ENCODE measurements at places on chromosomes 12 and 14.

GRCh38 chr12:65879878-65880277 lies 55.6 kb downstream of the HMGA2 start:
- DNase-seq = no peak

- DNase-seq = no peak
Measured at GRCh38 chr14:94054401-94054800, 26.6 kb downstream of the DDX24 start.

DNA sequence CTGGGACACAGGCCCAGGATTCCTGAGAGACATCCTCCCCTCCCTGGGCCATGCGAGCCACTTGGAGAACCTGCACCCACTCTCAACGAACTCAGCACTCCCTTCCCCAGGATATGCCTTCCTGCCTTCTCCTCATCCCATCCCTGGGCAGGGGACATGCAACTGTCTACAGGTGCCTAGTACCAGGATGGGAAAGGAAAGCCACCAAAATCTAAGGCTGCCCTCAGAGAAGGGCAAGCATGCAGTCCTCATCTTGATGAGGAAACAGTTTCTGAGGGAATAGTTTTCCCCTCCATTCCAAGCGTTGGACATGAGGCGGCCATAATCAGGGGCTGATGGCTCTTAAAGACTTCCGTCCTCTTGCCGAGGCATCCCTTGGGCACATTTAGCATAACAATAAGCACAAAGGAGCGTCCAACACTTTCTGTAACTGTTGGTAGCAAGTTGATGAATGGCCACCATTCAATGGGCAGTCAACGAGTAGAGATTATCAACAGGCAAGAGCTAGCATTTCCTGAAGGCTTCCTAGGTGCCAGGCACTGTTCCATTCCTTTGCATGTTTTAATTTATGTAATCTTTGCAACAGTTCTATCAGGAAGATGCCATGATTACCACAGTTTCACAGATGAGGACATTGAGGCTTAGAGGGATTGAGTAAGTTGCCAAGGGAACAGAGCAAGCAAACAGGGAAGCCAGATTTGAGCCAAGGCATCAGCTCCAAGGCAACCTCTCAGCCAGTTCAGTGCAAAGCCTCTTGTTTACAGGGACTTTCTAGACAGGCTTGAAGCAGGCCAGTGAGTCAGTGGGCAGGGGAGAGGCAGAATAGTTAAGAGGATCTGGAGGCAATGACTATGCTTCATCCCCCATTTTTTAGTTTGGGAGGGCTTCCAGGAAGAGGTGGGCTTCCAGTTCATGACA lies 105.1 kb downstream of the SINHCAF start:
- no peak for DNase-seq

- peak; percentile 78 for DNase-seq
Measured at GRCh38 chr14:105093431-105094192, 28.4 kb upstream of the GPR132 start.

GRCh38 chr14:58718226-58719205 lies 80.8 kb downstream of the DACT1 start:
- DNase-seq = no peak

GRCh38 chr14:21061347-21061668 lies 3.7 kb downstream of the RNASE8 start:
- DNase-seq = no peak

DNA sequence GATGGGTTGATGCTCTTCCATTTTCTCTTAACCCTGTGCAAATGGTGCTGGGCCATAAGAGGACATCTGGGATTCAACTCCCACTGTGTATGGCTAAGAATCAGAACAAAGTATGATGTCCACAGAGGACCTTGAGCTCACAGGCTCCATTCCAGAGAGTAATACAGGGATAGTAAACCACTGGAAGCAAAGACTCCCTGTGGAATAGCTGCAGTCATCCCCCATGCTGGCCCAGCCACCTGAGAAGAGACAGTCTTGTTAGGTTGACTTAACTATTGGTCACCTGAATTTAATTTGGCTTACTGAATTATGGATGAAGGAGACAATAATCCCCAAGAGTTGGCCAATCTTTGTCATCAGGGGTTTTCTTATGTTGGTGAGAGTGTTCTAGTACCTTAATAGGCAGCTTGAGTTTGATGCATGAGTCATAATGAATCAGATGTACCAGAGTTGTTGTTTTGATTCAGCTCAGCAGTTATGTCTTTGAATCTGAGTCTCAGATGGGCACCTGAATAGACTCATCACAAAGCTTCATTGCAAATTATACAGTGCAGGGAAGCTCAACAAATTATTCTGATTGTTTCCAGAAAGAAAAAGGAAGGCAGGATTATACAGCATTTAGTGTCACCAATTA lies 122.7 kb downstream of the SSPN start:
- no peak for DNase-seq

DNA sequence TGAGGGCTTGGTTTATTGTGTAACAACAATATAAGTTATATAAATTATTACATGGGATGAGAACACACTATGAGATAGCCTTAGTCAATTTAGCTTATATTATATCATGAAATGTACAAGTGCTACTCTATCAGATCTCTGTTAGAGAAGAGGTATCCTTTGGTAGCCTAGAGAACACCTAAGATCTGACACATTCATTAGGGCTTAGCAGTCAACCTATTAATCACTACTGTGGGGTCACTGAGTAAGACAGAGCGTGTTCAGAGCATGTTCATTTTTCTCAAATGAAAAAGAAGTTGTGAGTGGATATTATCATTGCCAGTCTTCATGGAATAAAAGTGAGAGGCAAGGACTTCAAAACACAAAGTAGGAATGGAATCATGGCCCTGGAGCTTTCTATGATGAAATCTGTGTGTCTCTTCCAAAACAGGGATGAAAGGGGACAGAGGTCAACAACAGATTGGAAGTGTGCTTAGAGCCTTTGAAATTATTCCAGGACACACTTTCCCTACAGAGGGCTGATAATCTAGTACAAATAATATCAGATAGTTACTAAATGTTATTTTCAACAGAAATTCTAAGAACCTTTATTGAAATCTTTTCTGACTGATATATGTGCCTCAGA lies 114.3 kb downstream of the SLC16A7 start:
- no peak for DNase-seq

- DNase-seq = no peak
Measured at GRCh38 chr14:28755884-28756268, 10.7 kb upstream of the FOXG1 start.

- DNase-seq = no peak
Measured at GRCh38 chr14:63432228-63432627, 110.9 kb downstream of the PPP2R5E start.

GRCh38 chr12:95116773-95117172 lies 43.4 kb upstream of the NR2C1 start:
- no peak for DNase-seq

GRCh38 chr12:10151621-10152020 lies 20.3 kb downstream of the OLR1 start:
- no peak for DNase-seq

DNA sequence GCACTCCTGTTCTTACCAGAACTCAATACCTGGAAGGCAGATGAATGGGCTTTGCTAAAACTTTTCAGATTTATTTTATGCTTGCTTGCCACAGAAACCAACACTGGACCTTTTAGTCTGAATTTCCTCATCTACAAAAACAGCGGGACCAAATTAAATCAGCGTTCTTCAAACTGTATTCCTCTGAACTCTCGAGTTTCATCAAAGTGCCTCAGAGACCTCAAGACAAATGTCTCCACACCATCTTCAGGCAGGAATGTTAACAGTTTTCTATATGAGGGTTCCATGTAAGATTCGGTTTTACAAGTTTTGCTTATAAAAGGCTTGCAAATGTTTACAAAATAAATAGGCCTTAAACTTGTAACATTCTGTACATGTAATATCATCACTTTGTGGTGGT lies 74.6 kb downstream of the MED13L start:
- DNase-seq = no peak

DNA sequence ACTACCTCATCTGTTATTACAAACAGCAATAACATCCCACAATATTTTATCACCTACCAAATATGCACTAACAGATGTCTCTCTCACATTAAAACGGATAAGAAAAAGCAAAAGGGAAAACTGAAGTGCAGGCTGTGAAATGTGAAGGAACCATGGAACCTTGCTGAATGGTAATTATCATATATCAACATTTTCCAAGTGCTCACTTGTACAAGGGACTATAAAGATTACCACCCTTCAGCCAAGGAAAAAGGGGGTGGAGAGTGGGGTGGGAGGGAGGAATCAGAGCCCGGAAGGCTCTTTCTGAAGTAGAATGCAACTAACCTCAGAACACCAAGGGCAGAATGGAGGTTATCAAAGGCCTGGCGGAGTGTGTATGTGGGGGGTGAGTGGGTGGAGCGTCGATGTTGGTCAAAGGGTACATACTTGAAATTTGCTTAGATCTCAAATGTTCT lies 1.2 kb downstream of the SNX6 start:
- peak; percentile 15 for DNase-seq

DNA sequence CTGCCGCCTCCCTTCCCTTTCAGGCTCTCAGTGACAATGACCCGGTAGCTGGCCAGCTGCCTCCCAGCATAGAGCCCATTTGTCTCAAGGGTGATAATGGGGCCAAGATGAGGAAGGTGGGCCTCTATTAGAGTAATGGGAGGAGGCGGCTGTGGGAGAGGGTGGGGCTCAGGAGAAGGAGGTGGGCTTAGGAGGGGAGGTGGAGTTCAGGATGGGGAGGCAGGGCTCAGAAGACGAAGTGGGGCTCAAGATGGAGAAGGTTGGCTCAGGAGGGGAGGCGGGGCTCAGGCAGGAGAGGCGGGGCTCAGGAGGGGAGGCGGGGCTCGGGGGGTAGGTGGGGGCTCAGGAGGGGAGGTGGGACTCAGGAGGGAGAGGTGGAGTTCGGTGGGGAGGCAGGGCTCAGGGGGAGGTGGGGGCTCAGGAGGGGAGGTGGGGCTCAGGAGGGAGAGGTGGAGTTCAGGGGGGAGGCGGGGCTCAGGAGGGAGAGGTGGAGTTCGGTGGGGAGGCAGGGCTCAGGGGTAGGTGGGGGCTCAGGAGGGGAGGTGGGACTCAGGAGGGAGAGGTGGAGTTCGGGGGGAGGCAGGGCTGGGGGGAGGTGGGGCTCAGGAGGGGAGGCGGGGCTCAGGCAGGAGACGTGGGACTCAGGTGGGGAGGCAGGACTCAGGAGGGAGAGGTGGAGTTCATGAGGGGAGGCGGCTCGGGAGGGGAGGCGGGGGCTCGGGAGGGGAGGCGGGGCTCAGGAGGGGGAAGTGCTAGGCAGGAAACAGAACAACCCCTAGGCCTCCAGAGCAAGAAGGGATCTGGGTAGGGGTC lies 36.8 kb downstream of the IQSEC3 start:
- no peak for DNase-seq

- DNase-seq = no peak
Measured at GRCh38 chr12:114998118-114998749, 314.3 kb upstream of the TBX3 start.

DNA sequence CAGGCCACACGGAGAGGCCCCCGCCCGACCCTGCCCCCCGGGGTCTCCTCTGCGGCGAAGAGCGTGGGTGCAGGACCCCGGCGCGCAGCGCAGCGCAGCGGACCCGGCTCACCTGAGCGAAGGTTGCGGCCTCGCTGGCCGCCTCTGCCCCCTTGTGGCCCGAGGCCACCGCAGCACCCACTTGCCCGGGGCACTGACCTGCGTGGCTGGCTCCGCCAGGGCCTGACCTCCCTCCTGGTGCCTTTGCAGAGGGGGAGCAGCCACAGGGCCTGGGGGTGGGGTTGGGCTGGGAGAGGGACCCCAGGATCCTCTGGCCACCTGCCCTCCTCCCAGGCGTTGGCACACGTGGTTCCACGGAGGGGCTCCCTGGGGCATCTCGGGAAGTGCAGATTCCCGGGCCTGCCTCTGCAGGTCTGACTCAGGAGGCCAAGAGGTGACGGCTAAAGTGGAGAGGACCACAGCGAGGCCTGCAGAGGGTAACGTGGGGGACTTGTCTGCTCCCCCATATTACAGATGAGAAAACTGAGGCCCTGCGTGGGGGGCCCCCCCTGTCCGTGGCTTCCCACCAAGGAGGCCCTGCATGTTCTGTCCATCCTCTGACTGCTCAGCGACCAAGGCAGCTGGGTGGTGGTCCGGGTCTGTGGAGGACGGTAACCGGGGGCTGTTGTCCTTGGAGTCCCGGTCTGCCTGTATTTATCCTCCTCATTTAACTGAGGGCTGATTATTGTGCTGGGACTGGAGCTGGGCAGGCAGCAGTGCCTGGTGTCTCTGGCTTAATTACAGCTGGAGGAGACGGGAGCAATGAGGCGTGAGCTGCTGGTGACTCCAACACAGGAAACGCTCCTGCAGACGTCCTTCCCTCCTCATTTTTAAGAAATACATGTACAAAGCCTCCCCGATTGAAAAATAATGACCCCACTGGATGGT lies 67.9 kb upstream of the BEGAIN start:
- DNase-seq = no peak
